Fibroblast of skin of left biceps (primary cell): ENCODE measurements at places on chromosomes 7 and 10.
A peak's percentile ranks its signal among the peaks of the same experiment; 100 is the strongest.

DNA sequence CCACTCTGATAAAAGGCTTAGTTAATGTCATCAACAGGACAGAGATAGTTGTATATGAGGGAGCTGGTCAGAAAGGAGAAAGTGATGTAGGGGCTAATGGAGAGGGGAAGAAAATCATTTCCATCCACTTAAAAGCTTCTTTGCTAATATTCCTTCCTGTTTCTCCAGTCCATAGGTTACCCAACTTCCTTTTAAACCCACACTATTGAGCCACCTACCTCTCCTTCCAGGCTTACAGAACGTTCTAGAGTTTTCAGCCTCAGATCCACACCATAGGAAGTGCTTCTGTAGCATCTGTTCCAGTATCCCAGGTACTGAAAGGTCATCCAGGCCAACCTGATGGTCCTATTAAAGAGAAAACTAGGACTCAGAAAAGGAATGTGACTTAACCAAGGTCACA is 28.2 kb downstream of the STRIP2 start:
- no peak for DNase-seq

- no peak for DNase-seq
Measured at GRCh38 chr7:155964543-155964942, 152.3 kb upstream of the SHH start.

DNA sequence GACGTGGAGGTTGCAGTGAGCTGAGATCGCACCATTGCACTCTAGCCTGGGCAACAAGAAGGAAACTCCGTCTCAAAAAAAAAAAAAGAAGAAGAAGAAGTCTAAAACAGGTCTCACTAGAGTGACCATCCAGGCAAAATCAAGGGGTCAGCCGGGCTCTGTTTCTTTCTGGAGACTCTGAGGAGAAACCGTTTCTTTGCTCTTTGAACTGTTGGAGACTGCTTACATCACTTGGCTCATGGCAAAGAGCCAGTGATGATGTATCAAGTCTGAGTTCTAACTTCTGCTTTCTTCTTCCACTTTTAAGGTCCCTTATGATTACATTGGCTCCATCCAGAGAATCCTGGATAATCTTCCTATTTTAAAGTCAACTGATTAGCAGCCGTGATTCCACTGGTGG is 306.8 kb downstream of the WDR11 start:
- DNase-seq = no peak

DNA sequence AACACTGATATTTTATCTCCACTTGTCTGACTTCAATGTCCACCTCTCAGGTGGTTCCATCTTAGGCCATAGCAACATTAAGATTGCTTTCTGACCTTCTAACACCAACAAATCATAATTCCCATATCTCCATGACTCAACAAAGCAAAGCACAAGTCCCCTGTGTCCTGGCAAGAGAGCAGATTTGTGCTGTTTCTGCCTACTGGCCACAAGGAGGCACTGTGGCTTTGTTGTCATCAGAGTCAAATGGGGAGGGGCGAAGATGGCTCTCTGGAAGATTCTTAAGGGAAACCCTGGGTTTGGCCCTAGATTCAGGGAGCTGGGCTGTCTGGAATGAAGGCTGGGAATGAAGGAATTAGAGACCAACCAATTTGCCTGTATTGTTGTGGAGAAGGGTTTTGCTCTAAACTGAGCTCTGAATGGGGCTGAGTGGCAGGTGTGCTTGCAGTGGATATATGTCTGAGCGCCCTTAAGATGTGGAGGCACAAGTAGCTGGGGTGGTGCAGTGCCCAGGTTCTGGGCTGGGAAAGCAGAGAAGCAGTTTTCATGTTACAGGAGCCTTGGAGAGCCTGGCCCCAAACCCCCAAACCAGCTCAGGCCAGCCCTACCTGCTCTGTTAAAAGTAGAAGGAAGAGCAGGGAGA is 154.8 kb upstream of the PRSS58 start:
- DNase-seq = peak; percentile 23

GRCh38 chr7:47661051-47661714 is 79.3 kb upstream of the TNS3 start:
- no peak for DNase-seq

DNA sequence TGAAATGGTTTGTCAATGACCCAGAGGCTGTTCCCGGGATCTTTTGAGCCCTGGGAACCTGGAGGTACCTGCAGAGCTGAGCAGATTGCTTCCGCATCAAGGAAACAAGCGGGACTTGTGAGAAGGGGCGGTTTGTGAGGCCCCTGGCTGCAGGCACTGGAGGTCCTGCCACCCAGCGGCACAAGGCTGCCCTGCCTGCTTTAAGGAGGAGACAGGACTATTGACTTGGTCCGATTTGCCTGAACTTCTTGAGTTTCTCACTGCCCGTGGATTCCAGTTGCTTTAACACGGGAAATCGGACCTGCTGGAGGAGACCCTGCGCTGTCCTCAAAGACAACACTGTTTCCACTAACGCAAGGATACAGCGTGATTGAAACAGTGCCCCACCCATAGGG is 130.1 kb downstream of the DNAJB6 start:
- DNase-seq = no peak

- no peak for DNase-seq
Measured at GRCh38 chr7:158556721-158557440, 30.7 kb downstream of the PTPRN2 start.

GRCh38 chr7:138622841-138623240 is 78.3 kb downstream of the SVOPL start:
- no peak for DNase-seq

DNA sequence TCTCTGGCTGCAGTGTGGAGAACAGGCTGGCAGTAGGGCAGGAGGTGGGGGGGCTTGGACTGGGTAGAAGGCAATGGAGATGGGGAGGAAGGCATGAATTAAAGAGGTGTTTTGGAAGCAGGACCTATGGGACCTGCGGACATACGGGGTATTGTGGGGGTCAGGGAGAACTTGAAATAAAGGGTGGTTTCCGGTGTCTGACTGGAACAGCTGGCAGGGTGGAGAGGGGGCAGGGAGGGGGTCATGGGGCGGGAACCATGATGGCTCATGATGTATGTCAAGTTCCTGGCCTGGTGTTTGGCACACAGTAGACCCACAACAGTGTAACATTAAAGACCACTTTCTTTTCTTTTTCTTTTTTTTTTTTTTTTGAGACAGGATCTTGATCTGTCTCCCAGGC is 5.5 kb downstream of the LHPP start:
- no peak for DNase-seq

- DNase-seq = no peak
Measured at GRCh38 chr7:16317406-16317805, 103.9 kb downstream of the CRPPA start.

- DNase-seq = no peak
Measured at GRCh38 chr10:124616836-124617130, 127.4 kb downstream of the FAM53B start.

GRCh38 chr7:2666155-2666554 is 21.8 kb upstream of the AMZ1 start:
- DNase-seq = no peak

- DNase-seq = no peak
Measured at GRCh38 chr10:85213493-85213892, 885.1 kb downstream of the CCSER2 start.

DNA sequence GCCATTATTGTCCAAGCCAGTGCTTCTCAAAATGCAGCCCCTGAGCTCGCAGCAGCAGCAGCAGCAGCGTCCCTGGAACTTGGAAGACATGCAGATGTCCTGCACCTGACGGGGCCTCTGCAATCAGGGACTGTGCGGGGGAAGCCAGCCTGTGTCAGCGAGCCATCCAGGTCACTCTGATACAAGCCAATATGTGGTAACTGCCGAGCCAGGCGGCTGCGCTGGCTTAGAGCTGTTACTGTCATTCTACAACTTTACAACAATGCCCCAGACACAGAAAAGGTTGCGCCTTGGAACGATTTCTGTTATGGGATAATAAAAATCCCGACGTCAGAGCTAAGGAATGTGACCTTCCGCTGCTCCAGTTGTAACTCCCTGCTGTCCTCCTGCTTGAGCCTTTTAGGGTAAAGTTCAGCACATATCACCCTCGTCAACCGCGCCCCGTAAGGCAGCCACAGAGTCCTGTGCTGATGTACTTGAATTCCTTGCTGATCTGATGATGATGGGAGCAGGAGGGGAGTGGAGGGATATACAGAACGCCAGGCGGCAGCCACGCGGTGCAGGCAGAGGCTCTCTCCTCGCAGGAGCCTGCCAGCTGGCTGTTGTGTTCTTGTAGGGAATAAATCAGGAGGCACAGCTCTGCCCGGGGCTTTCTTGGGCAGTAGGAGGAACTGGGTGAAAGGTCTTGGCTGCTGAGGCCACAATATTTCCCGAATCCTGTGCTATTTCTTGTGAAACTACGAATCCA is 20.0 kb upstream of the CRYGN start:
- DNase-seq = peak; percentile 39

DNA sequence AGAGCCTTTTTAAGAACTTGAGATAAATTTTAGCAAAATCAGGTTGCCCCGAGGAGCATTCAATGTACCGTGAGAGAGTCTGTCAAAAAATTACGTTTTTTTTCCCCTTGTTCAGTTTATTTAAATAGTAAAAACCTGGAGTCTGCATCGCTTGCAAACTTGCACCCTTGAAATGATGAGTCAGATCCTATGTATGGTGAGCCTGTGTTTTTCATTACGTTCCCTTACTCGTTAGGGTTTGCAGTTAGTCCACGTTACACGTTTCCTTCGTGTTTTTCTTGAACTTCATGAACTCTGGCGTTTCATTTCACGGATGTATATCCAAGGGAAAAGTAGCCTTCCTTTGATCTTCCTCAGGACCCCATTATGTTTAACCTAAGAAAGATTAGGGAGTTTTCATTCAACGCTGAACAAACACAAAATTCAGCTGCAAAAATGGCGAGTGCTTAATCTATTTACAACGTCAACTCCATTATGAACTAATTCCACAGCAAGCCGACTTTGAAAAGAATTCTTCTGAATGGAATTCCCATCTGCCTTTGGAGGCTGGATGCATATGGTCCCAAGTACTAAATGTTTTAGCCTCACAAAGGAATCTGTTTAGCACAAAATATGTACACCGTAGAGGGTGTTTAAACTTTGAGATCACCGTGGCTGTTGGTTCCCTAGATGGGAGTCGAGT is 182.4 kb downstream of the MYOF start:
- no peak for DNase-seq

DNA sequence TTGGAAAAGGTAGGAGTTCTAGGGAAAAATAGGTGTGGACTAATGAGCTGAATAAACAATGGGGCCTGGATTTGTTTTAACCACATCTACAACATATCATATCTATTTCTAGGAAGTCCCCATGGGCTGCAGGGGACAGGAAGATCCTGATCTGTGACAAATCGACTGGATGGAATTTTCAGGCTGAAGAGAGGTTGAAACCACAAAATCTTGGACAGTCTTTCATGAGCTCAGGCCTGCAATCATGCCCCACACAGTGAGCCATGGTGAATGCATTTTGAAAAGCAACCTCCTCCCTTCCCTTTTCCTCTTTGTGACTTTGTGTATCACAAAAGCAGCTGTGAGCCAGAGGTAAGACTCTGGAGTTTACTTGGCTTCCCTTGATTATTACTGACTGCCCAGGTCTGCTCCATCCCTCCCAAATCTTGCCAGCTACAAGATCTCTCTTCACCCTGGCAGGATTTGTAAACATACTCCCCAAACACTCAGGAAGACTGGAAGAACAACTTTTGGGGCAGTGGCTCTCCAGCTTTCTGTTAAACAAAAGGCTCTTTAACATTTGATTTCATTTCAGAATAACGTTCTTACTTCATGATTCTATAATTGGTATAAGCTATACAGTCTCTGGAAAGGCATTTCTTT is 66.4 kb downstream of the ASAH2B start:
- no peak for DNase-seq

GRCh38 chr7:98293265-98293664 is 11.8 kb downstream of the BRI3 start:
- no peak for DNase-seq

- DNase-seq = no peak
Measured at GRCh38 chr7:150355666-150356059, 13.0 kb upstream of the REPIN1 start.

DNA sequence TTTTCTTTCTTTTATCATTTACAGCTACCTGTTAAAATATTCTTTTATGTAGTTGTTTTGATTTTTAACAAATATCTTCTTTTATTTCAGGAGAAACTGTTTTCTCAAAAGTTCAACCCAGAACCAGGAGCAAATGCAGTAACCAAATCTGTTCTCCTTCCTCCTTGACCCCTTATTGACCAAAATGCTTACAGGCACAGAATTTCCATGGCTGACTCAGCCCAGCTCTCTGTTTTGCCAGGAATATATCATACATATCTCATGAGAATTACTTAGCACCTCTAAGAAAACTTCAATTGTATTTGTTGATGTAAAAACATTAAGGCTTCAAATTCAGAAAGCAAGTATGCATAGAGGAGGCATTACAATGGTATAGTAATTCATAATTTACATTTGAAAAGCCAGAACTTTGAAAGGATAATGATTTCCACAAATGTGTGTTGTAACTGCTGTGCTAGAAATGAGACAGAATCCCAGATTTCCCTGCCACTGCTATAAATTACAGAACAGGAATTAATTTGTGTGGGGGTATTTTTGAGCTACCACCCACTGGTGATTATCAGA is 2.2 kb downstream of the GSAP start:
- no peak for DNase-seq

DNA sequence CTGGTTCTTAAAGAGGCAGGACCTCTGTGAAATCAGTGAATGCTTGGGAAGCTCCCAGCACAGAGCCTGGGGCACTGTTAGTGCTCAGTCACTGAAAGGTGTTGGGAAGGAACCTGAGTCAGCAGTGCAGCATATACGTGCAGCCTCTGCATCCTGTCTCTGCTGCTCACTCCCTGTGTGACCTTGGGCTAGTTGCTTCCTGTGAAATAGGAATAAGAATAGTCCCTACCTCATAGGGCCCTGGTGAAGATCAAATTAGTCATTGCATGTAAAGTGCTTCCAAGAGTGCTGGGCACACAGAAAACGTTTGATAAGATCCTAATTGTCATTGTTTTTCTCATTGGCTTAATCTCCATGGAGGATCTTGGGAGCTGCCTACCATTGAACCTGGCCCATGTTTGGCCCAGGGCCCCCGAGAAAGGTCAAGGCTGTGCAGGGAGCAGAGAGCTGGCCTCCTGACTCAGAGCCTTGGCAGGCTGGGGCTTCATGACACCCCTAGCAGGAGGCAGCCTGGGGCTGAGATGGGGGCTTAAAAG is 73.3 kb upstream of the COL13A1 start:
- no peak for DNase-seq
